Stimulated activated CD8-positive, alpha-beta memory T cell treated with anti-CD3 and anti-CD28 coated beads, Interleukin-7, amount 100 ng/mL, for 1 hour (primary cell): ENCODE measurements at places on chromosomes 4 and X.

- DNase-seq = no peak
Measured at GRCh38 chr4:6699388-6699787, 5.7 kb downstream of the S100P start.

DNA sequence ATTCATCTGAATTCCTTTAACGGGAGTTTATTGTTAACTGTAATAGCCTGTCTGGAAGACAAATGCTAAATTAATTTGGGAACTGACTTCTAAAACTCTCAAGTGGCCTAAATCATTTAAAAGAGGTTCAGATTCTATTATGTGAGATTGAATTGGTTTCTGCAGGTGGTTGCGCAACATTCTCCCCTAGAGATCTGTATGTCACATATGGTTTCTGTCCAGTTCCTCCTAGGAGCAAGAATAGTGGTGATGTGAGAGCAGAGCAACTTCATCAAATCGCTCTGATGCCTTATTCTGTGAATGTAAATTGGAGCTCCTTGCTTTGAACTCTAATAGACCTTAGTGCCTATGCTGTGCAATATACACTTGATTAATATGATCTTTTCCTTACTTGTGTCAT lies 144.6 kb upstream of the GPR101 start:
- no peak for DNase-seq

- DNase-seq = no peak
Measured at GRCh38 chr4:148059617-148060180, 327.8 kb downstream of the ARHGAP10 start.

DNA sequence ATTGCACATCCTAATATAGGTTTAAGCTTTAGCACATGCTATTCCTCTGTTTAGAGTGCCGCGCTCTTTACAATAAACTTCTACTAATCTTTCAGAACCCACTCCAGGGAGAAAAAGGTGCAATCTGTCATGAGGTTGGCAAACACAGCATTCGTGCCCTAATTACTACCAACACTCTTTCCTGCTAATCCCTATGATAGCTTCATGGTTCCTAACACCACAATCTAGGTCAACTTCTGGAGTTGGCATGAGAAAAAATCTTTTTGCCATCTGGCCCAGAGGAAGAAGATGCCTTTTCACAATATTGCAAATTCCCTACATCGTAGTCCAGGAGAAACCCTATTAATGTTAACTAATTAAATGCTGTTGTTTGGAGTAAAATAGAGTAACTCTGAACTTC lies 39.6 kb downstream of the TMA16 start:
- no peak for DNase-seq

GRCh38 chr4:112927544-112927943 lies 121.9 kb upstream of the ANK2 start:
- no peak for DNase-seq

DNA sequence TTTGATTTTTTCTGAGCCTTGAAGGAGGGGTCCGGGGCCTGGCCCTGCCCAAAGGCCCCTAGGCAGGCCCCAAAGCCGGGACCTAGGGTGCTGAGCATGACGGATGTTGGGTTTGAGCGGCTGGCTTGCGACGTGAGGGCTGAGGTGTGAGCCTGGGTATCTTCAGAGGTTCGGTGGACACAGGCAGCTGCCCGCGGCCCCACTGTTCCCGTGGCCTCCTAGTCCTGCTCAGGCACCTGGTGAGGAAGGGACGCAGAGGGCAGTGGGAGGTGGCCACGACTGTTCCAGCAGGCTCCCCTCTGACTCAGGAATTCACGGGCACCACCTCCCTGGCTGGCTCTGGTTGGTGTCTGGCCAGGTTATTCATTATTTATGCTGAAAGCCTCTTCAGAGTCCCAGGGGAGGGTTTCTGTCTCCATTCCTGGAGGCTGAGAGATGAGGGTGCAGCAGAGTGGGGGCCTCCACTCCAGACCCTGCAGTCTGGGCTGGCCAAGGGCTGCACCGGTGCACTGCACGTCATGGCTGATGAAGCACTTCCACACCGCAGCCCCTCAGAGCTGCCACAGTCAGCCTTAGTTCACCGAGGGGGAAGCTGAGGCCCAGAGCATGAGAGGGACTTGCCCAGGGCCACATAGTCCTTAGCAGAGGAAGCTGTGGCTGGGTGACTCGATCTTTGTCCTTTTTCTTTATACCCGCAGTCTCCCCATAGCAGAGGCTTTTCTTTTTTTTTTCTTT lies 2.2 kb downstream of the MSANTD1 start:
- DNase-seq = no peak
